Esophagus squamous epithelium (tissue), 5 donors: ENCODE measurements at places on chromosomes 16 and 17.

DNA sequence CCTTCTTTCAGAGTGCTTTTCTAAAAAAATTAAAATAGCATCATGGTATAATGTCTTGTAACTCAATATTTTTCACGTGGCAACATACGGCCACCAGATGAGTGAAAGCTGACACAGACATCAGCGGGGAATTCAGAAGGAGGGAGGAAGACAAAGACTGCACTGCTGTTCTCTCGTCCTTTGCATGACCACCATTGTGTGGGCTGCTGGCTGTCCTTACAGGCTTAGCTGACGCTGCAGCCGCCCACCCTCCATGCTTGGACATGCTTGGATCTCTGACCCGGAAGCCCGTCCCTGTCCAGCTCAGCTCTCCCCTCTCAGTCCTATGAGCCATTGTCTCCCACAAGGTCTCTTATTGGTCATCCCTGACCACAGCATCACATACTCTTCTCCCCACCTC lies 11.4 kb upstream of the MLYCD start:
- no peak for DNase-seq

DNA sequence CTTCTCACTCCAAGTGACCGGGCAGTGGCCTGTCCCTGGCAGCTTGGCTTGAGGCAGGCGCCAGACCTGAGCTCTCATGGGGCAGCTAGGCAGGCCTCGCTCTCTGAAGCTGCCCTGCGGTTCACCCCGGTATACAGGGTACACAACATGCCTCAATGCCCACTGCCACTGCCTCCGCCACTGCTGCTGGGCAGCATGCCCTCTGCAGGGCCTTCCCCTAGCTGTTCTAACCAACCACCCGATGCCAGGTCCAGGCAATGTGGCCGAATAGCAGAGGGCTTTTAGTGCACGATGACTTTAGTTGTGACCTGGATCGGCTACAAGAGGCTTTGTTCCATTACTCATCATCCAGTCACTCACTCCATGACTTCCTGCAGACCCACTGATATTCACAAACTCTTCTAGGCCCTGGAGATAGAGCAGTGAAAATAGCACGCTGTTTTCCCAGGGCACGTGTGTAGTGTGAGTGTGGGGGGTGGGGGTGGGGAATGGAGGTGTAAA lies 19.7 kb downstream of the CDC42EP4 start:
- no peak for DNase-seq

GRCh38 chr16:79542237-79542774 lies 58.2 kb downstream of the MAF start:
- DNase-seq, result no peak

DNA sequence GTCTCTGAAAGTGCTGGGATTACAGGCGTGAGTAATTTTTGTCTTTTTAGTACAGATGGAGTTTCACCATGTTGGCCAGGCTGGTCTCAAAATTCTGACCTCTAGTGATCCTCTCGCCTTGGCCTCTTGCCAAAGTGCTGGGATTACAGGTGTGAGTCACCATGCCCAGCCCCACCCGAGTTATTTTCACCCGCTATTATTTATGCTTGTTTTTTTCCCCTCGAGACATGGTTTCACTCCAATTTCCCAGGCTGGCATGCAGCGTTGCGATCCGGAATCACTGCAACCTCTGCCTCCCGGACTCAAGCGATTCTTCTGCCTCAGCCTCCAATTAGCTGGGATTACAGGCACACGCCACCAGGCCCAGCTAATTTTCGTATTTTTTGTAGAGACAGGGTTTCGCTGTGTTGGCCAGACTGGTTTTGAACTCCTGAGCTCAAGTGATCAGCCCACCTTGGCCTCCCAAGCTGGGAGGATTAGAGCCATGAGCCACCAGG lies 9.2 kb downstream of the RPL23 start:
- DNase-seq, result no peak

GRCh38 chr16:14609716-14610115 lies 20.3 kb downstream of the PARN start:
- no peak for DNase-seq

DNA sequence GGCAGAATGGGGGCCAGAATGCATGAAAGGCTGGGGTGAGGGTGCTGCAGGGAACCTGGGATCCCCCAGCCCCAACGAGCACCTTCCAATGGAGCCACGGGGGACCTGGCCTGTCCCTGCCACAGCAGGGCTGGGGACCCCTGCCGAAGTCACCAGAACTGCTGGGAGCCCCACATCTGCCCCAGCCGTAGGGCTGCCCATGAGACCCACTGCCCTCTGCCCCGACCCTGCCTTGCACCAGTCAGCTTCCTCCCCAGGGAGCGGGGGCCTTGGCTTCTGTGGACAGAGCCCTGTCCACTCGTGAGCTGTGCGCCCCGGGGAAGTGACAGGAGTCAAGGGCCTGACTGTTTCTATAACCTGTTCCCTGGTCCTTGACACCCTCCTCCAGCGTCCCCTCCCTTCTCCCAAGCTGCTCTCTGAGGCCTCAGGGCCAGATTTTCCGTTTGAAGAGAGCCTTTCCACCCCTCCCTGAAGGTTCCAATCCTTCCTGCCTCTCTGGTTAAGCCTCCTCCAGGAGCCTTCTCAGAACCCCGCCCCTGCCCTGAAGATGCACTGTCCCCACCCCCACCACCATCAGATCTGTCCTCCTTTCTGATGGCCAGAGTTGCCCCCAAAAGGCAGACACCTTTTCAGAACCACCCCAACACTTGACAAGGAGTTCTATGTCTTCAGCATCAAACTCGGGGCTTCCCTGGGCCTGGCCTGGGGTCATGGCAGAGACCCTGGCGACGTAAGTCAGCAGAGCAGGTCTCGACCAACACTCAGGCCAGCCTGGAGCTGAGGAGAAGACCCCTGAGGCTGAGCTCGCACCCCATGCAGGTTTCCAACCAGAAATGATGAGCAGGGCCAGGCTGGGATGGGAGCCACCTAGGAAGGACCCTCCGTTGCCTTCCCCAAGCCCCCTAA lies 10.7 kb upstream of the PRR29 start:
- DNase-seq, result no peak

DNA sequence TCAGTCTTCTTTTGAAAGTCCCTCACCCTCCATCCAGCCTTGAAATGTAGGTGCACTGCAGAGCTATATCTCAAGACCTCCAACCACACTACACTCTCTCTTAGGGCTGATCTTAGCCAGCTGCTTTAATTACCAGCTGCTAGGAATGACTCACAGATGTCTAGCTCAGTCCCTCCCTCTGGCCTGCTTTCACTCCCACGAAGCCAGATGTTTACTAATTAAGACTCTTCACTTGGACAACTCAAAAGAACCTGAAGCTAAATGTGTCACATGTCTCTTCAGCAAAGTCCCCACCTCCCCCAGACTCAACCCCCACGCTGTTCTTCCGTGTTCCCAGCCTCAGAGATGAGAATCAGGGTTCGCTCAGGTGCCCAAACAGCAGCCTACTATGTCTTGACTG lies 2.6 kb downstream of the GTF3C1 start:
- no peak for DNase-seq

DNA sequence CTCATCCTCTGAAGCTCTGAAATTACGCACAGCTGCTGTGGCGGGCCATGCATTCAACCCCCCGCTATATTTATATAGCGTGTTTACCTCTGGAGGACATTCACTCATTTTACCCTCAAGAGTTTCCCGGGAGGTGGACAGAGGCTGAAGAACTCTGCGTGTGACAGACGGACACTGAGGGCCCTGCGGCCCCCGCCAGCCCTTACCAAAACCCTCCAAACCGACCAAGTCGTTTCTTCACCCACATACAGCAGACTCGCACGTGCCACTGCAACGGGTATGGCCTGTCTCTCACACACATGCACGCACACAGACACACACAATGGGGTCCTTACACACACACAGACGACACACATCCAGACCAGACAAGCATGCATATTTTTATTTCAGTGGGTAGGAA lies 216.4 kb upstream of the FOXF1 start:
- no peak for DNase-seq

DNA sequence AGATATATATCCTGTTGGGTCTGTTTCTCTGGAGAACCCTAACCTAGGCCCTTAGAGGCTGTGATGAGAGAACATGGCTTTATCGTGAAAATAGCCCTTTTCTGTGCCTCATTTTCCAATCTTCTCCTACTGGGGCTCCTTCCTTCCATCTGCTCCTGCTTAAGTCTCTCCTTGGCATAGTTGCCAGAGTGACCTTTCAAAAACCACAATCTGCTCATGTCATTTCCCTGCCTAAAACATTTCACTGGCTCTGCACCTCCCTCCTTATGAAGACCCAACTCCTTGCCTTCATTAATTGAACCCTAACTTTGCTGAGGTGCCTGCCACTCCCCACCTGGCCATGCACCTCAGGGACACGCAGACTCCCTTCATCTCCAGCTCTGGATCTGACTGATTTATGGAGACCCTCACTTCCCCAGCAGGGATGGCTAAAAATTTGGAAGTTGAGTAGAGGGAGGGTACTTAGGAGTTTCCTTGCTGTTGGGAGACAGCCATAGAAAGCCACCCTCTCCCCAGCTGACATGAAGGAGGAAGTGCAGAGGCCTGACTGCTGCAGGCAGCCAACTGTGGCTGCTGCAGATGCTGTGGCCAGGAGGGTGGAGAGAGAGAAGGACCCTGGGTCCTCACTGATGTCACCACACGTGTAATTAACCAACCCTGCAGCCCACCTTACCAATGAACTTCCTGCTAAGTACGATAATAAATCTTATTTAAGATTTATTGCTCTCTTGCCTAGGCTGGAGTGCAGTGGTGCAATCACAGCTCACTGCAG lies 6.3 kb upstream of the GGA2 start:
- no peak for DNase-seq

GRCh38 chr17:384622-385177 lies 32.1 kb upstream of the RPH3AL start:
- no peak for DNase-seq

DNA sequence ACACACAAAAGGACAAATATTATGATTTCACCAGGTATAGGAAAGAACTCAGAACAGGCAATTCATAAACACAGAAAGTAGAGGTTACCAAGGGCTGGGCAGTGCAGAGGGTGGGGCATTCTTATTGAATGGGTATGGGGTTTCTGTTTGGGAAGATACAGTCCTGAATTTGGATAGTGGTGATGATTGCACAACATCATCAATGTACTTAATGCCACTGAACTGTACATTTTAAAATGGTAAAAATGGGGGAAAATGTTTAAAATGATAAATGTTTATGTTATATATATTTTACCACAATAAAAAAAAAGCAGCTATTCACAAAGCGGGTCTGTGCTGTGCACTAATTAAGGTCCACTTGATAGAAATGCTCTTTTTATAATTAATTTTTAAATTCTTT lies 72.6 kb upstream of the FA2H start:
- no peak for DNase-seq

DNA sequence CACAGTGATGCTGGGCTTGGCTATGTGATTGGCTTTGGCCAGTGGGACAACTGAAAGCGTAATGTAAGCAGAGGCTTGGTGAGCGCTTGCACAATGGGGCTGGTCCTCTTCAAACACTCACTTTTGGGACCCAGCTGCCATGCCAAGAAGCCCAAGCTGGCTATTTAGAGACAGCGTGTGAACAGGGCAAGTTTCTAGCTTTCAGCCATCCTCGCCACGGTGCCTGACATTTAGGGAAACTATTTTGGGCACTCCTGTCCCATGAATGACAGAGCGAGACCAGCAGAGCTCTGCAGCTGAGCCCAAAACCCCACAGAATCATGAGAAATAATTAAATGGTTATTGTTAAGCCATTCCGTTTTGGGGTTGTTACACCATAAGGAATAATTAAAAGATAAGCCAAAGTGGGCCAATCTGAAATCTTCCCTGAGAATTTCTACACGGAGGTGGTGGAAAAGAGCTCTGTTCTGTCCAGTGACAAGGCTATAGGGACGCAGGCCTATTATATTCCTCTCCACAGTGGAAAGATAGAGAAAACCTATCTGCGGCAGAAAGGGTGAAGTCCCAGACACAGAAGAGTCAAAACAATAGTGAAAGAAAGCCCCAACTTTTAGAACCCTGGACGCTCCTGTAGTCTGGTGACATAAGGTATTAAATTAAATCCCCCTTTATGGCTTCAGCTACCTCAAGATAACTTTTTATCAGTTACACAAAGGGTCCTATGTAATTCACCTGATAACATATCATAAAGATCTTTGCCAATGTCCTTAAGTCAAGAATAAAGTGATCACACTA lies 10.8 kb upstream of the RPRML start:
- DNase-seq, result no peak

GRCh38 chr16:13660807-13661206 lies 259.1 kb upstream of the ERCC4 start:
- no peak for DNase-seq

- no peak for DNase-seq
Measured at GRCh38 chr17:17682737-17683680, 1.8 kb downstream of the RAI1 start.

DNA sequence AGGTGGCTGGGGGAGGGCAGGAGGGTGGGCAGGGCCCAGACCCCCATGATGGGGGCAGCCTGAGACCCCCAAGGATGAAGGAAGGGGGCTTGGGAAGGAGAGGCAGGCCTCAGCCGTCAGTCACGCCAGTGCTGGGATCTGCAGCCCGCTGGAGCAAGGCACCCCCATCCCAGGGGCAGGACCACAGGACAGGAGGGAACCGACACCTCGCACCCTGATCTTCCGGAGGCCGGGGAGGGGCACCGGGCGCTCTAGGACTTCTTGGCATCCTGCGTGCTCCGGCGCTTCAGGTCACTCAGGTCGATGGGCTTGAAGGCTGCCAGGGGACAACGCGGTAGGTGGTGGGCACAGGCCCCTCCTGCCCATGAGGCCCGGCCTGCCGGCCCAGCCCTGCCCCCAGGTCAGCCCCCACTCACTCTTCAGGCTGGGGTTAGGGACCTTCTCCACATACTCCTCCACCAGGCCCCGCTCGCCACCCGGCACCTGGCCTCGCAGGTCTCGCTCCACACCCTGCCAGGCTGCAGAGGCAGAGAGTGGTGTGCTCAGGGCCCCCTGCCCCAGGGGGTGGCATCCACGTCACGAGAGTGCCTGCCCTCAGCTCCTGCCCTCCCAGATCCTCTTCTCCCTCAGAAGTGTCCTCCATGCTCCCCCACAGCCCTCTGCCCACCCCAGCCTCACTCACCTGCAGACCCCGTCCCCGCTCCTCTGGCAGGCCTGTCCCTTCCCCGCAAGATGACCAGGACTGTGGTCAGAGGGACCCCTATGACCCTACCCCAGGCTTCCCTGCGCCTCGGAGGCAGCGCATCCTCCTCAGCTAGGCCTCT lies 9.9 kb downstream of the MCRIP1 start:
- no peak for DNase-seq

- no peak for DNase-seq
Measured at GRCh38 chr17:31745964-31746600, 113.0 kb downstream of the COPRS start.

DNA sequence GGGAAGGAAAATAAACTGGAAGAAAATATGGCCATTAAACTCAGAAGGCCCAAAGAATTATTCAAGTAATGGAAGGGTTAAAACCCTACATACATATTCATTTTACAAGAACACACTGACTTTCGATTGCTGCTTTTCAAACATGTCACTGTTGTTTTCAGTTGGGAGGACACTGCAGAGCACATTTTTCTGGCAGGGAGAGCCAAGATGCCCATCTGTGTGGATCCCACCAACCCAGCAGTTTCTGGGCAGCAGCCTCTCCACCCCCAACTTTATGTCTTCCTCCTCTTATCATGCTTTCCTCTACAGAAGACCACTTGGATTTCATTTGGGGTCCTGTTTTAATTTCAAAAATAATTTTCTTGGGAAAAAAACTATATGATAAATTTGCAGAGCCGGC lies 7.1 kb upstream of the CORO6 start:
- DNase-seq, result no peak

GRCh38 chr17:50133769-50134099 lies 3.8 kb upstream of the SAMD14 start:
- DNase-seq, result no peak
